ENCODE measurements at places on chromosomes 7 and 10.

DNA sequence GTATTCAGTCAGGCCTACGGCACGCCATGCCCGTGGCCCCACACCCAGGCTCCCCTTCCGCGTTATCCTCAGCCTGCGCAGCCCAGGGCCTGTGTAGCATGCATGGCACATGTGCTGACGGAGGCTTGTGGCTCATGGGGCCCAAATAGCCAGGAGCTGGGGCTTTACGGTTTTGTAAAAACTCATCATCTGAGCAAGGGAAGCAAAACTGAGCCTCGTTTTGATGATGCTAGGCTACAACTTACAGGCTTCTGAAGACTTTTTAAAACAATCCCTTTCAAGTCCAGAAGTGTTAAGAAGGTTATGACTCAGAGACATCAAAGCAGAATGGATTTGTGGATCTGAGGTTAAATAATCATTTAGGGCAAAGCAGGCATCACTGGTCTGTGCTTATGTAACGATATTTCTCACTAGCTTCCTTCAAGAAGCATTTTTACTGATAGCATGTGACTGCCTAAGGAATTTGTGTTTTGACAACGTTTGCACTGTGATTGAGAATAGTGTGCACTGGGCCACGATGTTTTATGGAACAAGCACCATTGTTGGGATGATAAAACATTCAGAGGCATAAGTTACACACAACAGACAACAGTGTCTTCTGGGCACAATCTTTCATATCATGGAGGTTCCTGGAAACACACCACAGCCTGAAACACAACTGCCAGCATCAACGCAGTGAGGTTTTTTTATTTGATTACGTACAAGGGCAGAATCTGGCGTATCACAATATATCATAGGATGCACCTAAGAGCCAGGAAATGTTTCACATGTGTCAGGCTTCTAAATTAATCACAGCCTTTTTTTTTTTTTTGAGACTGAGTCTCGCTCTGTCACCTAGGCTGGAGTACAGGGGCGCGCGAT lies 274.3 kb downstream of the CCDC3 start:
- no peak for DNase-seq

DNA sequence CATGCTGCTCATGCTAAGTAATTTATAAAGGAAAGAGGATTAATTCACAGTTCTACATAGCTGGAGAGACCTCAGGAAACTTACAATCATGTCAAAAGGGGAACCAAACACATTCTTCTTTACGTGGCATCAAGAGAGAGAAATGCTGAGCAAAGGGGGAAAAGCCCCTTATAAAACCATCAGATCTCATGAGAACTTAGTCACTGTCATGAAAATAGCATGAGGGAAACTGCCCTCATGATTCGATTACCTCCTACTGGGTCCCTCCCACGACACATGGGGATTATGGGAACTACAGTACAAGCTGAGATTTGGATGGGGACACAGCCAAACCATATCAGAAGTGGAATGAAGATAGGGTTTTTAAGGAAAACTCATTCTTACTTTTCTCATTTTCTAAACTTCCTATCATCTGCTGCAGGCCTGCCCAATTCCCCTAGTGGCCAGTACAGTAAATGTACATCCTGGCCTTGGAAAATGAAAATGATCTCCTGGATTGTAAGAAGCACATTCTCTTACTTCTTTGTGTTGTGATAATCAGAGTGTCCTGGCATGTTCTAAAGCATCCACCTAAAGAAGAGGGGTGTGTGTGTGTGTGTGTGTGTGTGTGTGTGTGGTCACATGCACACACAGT lies 421.5 kb downstream of the LRMDA start:
- DNase-seq, result no peak

GRCh38 chr10:86365346-86366032 lies 1.1 kb downstream of the GRID1 start:
- DNase-seq, result no peak

DNA sequence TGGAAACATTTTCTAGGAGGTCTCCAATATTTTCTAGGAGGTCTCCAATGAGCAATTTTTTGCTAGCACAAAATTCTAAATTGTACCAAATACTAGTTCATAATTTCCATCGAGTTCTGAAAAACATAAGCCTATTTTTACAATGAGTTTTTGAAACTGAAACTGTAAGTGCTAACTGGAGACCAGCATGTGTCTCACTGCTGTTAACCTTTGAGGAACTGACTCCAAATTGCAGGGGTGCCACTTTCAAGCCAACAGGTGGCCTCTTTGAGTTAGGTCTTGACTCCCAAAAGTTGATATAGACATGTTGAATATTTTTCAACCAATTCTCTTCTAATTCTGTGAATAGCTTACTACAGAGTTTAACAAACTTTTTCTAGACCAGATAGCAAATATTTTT lies 58.8 kb downstream of the CAV1 start:
- no peak for DNase-seq

GRCh38 chr10:3363311-3364045 lies 190.9 kb upstream of the PITRM1 start:
- no peak for DNase-seq

DNA sequence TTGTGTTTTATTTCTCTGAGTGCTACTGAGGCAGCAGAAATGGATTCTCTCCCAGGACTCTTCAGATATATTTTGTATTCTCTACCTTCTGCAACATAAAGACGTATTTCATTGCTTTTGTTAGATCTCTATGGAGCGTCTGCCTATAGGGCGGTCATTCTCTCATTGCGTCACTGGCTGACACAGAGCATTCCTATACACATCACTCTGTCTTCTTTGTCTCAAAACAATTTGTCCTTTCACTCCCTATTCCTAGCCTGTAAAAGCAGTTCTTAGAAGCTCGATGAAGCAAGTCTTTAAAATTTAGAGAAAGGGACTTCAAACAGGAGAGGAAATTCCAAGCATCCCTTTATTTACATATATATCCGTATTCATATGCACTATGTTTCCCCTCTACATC lies 120.6 kb downstream of the CPED1 start:
- DNase-seq, result no peak

DNA sequence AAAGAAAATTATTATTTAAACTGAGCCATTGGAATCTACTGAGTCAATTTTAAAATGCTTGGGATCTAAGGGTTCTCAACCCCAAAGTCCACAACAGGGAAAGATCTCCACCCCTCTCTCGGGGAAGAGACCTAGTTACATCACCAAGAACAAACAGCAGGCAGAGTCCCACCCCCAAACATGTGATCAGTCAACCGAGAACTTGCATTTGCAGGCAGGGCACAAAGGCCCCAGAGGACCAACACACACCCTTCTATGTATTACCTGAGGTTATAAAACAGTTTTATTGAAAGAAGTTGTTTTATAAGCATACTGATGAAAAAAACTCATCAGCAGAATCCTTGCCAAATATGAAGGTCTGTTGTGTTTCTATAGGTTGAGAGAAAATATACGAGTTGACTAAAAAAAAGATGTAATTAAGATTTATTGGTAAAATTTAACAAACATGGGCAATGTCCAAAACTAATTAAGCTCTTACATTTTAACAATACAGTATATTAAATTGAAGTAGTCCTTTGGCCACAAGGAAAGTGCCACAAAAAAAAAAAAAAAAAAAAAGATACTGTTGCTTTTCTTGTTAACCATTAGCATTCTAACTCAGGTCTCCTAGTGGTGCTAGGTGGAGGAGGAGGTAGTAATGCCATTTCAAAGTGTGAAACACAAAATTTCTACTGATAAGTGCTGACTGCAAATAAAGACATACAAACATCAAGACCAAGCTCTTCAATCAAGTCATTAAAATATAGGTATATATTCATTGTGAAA lies 975 bp upstream of the USP54 start:
- DNase-seq, result no peak

DNA sequence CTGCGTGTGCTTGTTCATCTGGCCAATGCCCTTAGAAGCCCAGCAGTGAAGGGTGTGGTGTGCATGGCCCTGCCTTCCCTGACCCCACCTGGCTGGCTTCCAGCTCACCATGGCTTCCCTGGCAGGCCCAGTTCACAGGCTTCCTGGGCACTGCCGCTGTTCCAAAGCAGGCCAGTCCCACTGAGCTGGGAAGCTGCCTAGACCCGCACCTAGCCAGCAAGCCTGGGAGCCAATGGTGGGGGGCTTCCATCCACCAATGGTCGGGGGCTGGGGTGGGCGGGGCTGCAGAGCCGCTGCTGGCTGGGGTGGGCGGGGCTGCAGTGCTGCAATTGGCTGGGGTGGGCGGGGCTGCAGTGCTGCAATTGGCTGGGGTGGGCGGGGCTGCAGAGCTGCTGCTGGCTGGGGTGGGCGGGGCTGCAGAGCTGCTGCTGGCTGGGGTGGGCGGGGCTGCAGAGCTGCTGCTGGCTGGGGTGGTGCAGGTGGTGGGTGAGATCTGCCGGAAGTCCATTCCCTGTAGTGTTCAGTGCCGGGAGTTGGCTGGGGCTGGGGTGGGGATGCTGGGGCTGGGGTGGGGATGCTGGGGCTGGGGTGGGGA lies 12.4 kb downstream of the CALY start:
- DNase-seq, result no peak

DNA sequence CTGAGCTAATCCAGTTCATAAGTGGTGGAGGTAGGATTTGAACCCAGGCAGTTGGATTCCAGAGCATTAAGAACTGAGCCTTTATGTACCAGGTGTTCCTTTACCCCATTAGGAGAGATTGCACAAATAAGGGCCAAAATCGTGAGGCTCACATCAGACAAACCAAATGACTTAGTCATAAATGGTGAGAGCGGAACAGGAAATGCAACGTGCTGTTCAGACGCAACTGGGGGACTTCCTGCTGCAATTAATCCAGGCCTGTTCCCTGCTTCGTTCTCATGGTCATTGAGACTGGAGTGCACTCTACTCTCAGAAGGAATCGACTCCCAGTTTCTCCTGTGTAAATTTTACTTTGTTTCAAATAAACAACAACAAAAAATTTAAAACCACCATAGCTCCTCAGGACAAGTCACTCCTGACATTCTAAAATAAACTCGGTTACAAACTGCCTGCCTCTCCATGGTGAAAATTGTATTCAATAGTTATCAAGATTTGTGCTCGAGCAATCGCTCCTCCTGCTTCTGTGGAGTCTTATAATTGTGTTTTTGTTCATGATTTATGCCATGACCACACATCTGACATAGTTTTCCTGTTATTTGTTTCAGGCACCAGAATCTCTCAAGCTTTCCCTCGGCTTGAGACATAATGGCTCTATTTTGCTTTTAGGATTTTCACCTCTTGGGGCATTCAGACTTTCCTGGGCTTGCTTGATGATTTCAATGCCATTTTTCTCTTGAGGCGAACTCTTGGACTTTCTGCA lies 115.3 kb upstream of the BMPER start:
- no peak for DNase-seq

GRCh38 chr10:34696423-34696822 lies 118.7 kb downstream of the PARD3 start:
- no peak for DNase-seq

DNA sequence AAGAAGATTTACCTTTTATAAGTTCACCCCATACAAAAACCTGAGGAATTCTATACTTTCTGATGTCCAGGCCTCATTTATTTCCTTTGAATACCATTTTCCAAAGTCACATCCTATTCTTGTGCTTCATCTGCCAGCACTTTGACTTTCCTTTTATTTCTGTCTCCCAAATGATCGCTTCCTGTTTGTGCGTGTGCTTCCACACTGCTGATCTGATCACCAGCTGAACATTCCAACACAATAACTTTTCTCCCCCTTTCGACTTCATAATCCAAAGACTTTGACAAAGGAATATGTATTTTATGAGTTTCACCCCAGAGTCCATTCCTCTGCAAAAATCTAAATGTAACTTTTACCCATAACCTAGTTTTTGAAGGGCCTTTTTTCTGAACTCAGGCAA lies 3.1 kb downstream of the ELAPOR2 start:
- no peak for DNase-seq

DNA sequence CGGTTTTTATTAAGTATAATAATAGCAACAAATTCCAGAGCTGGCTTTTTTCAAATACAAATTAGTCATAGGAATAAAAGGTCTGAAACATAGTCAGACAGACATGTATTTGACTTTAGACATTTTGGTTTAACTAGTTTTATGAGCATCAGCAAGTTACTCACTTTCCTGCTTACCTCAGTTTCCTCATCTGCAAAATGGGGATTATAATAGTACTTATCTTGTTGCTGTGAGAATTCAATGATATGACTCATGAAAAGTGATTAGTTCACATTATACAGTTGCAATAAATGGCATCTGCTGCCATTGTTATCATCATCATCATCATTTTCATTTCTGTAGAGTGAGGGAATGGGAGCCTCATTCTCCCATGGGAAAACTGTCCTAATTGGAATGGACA lies 33.5 kb downstream of the ACTA2 start:
- DNase-seq, result no peak

DNA sequence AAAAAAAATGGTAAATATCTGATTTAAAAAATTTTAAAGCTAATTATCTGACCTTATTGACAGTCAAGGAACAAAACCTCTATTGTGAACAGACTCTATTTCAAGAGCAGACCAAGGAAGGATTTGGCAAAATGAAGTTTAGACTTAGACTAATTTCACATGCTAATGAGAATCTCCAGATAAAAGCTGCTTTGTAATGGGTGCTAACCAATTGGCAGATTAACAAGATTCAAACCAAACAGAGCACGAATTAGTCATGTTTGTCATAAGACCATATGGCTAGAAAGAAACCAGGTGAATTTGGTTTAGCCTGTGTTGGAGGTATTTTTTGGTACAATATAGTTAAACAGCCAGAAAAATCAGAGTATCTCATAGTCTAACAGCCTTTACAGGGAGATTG lies 429.1 kb upstream of the NFE2L3 start:
- DNase-seq, result no peak

DNA sequence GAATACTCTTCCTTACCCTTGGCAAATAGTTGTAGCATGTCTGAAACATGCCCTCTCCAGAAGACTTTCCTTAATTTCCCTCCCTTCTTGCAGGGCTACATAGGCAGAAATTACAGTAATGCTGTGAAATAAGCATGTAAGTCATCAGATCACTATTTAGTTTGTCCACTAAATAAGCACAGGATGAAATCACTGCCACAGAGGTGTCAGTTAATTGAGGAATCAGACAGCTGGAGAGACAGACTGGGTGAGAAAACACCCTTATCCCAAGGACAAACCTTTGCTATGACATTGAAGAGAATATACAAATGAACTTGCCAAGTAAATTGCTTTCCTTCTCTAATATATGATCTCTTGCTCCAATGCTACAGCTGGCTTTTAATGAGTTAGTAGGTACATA lies 129.3 kb downstream of the CHRM2 start:
- no peak for DNase-seq

- DNase-seq, result no peak
These were observed 38.2 kb upstream of the JAKMIP3 start for GRCh38 chr10:132027423-132027983.

DNA sequence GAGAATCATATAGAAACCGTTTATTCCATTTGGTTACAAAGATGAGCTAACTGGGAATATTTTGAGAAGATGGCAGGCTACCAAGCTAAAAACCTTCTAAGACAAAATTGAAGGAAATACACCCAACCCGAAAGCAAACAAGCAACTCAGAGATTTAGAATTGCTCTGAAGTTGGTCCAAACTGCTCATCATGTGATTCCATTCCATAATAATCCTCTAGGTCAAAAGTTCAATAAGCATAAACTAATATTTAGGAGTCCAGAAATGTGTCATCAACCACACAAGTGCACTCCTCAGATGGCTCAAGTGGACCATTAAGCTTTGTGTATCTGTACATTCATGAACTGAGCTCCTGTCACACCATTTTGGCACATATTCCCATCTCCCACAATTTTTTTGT lies 28.7 kb downstream of the DGKI start:
- DNase-seq, result no peak

Measured in stimulated activated CD8-positive, alpha-beta memory T cell treated with anti-CD3 and anti-CD28 coated beads, Interleukin-12 subunit alpha, Interleukin-12 subunit beta, amount 100 ng/mL, for 4 hours (primary cell).